ENCODE measurements at places on chromosomes 3 and 15.

DNA sequence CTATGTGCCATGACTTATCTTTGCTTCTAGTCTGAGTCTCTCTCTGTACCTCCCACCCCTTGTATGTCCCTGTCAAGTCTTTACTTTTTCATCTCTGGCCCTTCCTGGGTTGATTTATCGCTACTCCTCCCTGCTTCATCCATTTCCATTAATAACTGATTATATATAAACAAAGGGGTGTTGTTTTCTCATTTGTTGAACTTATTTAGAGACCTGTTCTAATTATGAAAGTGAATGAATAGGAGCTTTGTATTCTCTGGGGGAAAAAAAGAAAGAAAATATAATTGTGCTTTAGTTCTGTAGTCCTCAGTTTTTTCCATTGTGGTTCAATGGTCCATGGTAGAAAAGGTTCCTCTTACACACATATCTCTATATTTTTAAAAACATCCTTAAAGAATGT is 328.9 kb upstream of the PPP2R3A start:
- DNase-seq = no peak

DNA sequence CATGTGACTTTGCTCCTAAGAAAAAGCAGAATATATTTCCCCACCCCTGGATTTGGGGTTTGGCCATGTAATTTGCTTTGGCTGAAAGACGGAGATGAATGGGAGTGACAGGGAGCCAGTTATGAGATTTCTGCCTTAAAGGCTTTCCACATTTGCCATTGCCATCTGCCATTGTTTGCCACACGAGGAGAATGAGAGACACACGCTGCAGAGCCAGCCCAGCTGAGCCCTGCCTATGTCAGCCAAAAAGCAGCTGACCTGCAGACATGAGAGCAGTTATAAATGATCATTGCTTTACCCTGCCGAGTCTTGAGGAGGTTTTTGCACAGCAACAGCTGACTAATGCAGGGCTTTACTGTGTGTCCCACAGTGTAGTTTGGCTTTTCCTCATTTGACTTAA is 40.6 kb upstream of the RFTN1 start:
- no peak for DNase-seq

GRCh38 chr3:53324105-53324504 is 23.2 kb downstream of the DCP1A start:
- no peak for DNase-seq

GRCh38 chr3:87247430-87247773 is 20.3 kb downstream of the CHMP2B start:
- DNase-seq = no peak

DNA sequence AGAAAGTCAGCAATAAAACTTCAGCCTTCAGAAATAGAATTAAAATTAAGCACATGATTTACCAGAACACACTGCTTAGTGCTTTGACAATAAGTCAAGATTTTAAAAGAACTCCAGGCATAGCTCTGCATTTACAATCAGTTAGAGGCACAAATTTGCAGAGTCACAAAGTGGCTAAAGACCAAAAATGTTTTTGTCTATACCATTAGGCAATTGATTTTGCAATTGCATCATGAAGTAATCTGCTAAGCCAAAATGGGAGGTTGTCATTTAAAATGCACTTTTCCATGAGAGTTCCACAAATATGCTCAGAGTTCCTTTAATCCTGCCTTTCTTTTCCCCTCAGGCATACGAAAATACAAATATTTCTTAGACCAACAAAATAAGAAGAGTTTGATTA is 10.1 kb upstream of the DCP1A start:
- DNase-seq = no peak

DNA sequence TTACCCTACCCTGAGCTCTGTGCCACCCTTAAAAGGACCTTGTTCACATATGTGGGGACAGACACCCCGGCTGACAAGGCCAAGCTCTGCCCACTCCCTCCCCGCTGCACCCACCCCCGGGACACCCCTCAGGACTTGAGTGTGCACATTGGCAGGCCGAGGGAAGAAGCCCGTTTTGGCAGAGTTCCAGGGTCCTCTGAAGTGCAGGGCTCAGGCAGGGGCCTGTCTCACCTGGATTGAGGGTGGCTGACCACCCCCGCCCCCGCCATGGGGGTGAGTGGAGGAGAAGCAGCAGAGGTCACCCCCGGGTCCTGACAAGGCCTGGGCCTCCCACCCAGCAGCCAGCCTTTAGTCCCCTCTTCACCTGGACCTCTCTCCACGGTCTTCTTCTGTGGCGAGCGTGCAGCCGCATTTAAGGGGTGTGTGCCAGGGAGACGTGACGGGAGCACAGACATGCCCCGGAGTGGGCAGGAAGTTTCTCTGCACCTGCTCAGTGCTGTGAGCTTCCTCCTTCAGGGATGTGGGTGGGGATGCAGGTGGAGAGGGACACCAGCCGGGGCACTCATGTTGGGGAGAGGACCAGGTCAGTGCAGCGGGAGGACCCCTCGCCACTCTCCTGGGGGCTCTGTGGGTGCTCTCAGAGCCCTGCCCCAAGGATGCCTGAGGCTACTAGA is 50.7 kb downstream of the LINGO1 start:
- no peak for DNase-seq

DNA sequence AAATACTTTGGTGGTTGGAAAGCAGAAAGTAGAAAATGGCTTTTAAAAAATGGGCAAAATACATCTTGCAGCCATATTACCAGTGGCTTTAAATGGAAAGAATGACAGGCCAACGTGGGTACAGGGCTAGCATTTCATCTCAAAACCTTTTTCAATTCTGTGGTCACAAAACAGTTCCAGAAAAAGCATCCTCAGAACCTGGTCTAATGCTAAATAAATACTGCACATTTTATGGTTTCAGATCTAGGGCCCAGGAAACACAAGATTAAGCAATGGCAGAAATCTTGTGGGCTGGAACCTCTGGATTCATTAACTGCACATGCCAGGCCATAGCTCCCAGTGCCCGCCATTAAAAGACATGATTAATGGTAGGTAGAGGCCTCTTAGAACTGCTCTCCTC is 470.2 kb upstream of the RASGRP1 start:
- DNase-seq = no peak

GRCh38 chr15:80404057-80404760 is at the start of gene ARNT2:
TSS of gene ARNT2 (plus strand) at chr15:80404382. CDS start at chr15:80404516, 134 bp downstream.
- DNase-seq = no peak

- DNase-seq = no peak
These were observed 209.3 kb upstream of the FEZF2 start for GRCh38 chr3:62582495-62583172.

- no peak for DNase-seq
These were observed 18.1 kb downstream of the MB21D2 start for GRCh38 chr3:192899540-192899982.

DNA sequence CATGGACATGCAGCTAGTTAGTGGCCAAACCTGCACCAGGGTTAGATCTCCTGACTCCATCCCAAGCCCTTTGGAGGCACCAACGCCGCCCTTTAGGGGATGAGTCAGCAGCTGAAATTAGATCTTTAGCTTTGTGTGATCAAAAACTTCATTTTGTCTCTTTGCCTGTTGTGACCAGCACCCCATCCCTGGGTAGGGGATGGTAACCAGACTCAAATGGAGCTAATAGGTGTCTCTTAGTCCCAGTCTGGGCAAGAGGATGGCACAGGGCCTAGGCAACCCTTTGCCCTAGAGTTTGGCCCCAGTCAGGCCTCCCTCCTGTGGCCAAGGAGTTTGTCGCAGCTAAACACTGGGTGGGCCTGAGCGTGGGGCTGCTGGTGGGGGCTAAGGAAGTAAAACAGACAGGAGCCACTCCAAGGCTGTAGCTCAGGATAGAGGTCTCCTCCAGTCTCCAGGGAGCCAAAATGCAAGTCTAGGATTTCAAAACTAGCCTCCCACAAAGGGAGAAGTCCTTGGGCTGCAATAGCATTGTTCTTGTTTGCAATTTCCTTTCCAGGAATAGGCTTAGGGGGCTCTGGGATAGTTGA is 105.1 kb downstream of the CPN2 start:
- DNase-seq = no peak

DNA sequence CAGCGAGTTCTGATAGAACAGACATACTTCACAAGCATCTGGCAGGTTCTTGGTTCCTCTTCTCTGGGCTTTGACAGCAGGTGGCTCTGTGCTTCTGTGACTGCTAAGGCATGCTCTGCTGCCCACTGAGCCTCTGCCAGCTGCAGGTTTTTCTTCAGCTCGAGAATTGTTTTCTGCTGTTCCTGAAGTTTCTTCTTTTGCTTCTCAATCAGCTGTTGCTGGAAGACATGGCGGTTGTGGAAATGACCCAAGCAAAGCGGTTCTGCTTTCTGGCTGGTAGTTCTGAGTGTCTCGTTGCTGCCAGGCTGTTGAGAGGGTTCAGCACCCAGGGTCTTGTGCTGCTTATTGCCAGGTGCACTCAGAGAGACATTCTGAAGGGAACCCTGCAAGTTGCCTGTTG is 50.8 kb downstream of the CCDC191 start:
- no peak for DNase-seq

DNA sequence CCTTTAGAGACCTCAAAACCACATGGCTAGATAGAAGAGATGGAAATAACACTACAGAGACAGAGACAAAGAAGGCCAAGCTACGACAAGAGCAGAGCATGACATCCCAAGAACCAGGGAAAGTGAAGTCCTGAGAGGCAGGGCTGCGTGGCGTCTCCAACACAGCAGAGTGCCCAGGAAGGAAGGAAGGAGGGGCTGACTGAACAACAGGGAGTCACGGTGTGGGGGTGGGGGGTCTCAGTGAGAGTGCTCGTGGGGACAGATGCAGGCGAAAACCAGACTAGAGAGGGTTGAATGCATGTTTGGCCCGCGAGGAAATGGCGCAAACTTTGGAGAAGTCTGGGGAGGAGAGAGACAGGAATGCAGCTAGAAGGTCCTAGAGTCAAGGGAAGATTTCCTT is 44.0 kb downstream of the ADAMTS17 start:
- no peak for DNase-seq

DNA sequence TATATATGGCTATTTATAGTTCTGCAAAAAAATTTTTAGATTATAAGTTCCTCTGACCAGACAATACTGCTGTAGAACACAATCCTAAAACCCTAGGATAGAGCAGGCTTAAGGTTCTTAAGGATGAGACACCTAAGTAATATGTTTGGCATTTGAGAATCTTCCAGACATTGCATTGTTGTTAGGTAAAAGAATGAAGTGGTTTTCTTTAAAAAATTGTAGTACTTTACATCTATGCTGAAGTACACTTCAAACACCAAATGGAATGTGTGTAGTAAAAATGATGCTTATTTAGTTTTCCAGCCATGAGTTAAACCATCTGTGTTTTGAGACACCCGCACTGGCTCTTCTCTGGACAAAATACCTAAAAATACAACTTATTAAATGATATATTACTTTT is 857.7 kb downstream of the OTOL1 start:
- DNase-seq = no peak

GRCh38 chr3:70042641-70043040 is 43.1 kb downstream of the SAMMSON start:
- no peak for DNase-seq

GRCh38 chr3:42051384-42052131 is 39.6 kb upstream of the TRAK1 start:
- DNase-seq = no peak

GRCh38 chr3:38574411-38575278 is 74.8 kb downstream of the SCN5A start:
- DNase-seq = no peak

DNA sequence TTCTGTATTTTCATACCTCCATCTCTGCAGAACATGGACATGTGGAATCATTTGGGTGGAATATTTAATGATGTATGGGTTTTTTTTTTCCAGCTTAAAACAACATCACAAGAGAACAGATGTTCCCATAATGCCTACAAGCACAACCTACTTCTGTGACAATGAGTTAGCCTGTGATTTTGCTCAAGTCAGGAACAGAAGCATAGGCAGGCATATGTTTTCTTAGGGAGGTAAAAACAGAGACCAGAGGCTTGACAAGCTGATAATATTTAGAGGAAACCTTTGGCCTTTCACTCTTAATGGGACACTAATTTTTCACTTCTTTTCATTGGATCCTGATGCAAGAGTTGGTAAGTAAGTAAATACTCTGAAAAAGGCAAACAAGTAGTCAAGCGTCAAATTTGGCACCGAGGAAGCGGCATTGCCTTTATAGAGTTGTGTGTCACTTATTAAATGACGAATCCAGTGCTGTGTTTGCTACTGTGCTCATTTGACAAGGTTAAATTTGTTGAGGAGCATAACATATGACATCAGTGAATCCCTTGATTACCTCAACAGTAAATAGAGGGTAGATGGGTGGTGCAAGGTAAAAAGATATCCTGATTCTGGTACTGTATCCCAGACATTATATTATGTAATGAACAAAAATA is 66.7 kb upstream of the RBMS3 start:
- DNase-seq = no peak

DNA sequence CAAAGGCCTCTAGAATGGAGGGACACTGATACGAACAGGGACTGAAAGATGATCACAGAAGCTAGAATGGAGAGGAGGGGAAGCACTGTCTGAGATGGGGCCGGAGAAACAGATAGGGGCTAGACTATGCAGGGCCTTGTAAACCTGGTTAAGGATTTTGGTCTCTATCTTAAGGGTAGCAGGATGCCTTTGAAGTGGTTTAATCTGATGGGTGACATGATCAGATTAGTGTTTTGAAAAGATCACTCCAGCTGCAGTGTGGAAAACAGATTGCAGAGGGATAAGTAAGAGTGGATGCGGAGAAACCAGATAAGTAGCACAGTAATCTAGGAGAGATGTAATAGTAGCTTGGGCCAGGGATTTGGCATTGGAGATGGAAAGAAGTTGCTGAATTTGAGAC is 108.1 kb downstream of the RSRC1 start:
- no peak for DNase-seq

- no peak for DNase-seq
These were observed 120.0 kb downstream of the SLCO3A1 start for GRCh38 chr15:91973481-91973880.

GRCh38 chr15:86231864-86232721 is 152.4 kb downstream of the AGBL1 start:
- no peak for DNase-seq

DNA sequence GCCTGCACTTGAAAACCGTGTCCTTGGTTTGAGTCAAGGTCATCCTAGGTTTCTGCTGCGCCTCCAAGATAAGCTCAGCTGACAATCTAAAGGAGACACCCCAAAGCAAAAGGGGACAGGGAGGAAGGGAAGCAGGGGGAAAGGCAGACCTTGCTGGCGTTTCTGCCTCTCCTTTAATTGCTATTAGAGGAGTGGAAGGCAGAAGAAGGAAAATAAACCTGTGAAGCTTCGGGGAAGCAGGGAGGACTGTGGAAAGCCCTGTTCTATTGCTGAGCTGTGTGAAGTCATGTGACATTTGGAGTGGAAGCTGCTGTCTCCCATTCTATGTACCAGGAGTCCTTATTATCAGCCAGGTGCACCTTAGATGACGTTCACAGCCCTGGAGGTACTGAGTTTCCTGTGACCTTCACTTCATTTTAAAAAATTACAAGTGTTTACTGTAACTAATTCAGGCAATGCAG is 21.5 kb upstream of the CHD2 start:
- no peak for DNase-seq

DNA sequence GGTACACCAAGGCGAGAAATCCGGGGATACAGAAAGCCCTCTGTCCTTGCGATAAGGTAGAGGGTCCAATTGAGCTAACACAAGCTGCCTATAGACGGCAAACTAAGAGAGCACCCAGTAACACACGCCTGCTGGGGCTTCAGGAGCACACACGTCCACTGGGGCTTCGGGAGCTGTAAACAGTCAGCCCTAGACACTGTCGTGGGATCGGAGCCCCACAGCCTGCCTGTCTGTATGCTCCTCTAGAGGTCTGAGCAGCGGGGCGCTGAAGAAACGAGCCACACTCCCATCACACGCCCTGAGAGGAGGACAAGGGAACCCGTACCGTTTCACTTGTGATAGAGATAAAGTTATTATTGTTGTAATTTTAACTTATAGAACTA is 486 bp downstream of the SAMMSON start:
- no peak for DNase-seq
